Smooth muscle cell of the coronary artery (primary cell): ENCODE measurements at places on chromosomes 7 and 10. TPM values are rescaled to one million over a fixed set of nuclear protein-coding genes. Genes with fewer than 3 reads are reported as not detected.

The ABCB4 gene
- 0.08 and 0.12 TPM in 2 replicates for total RNA-seq

The IMMP2L gene
- total RNA-seq, result 8.3 and 14.6 TPM in 2 replicates

The HMX3 gene
- total RNA-seq, result not detected in 2 replicates

The NME8 gene
- not detected in 2 replicates for total RNA-seq

The HIPK2 gene
- total RNA-seq, result 4.2 and 4.4 TPM in 2 replicates

The FAM131B gene
- 0.98 and 2.7 TPM in 2 replicates for total RNA-seq

The RNF148 gene
- total RNA-seq, result 0.45 and 0.82 TPM in 2 replicates

The CDHR3 gene
- total RNA-seq, result 1.4 and 12.8 TPM in 2 replicates

The CAV1 gene
- 153 and 811 TPM in 2 replicates for total RNA-seq

The LMOD2 gene
- not detected in 2 replicates for total RNA-seq

The KLF14 gene
- not detected in 2 replicates for total RNA-seq

The DNAJC12 gene
- 0.70 and 3.0 TPM in 2 replicates for total RNA-seq

The TMEM176B gene
- total RNA-seq, result 4.8 TPM in 1 of 2 replicates, not detected in the other

The STAG3 gene
- 0.30 and 1.4 TPM in 2 replicates for total RNA-seq

The MMP21 gene
- 0.30 TPM in 1 of 2 replicates, not detected in the other for total RNA-seq

The LRIT2 gene
- total RNA-seq, result not detected in 2 replicates

The SEMA4G gene
- total RNA-seq, result 0.47 and 0.53 TPM in 2 replicates

The ZKSCAN1 gene
- total RNA-seq, result 33.1 and 37.3 TPM in 2 replicates

The MYOF gene
- 116 and 191 TPM in 2 replicates for total RNA-seq

The TRIM73 gene
- total RNA-seq, result 0.68 and 1.3 TPM in 2 replicates

The MSS51 gene
- total RNA-seq, result 0.60 and 1.8 TPM in 2 replicates

The RASA4B gene
- total RNA-seq, result 2.0 and 5.7 TPM in 2 replicates

The SDK1 gene
- total RNA-seq, result under 0.01 and 1.8 TPM in 2 replicates

The CUTC gene
- total RNA-seq, result 12.8 and 19.3 TPM in 2 replicates

The DGKI gene
- total RNA-seq, result 1.4 and 2.9 TPM in 2 replicates

The SRRM3 gene
- total RNA-seq, result 0.23 and 0.53 TPM in 2 replicates

The CC2D2B gene
- total RNA-seq, result under 0.01 TPM in 1 of 2 replicates, not detected in the other

The MYO3A gene
- not detected in 2 replicates for total RNA-seq

The PHF14 gene
- total RNA-seq, result 27.4 and 41.4 TPM in 2 replicates

The PALD1 gene
- total RNA-seq, result 1.1 and 1.7 TPM in 2 replicates

The TDRD1 gene
- 2.8 and 7.7 TPM in 2 replicates for total RNA-seq

The OGA gene
- 65.8 and 79.6 TPM in 2 replicates for total RNA-seq

The CLCN1 gene
- not detected in 2 replicates for total RNA-seq

The FAM221A gene
- 0.30 and 3.0 TPM in 2 replicates for total RNA-seq

The NPSR1 gene
- not detected in 2 replicates for total RNA-seq

The PAXIP1 gene
- total RNA-seq, result 4.5 and 5.1 TPM in 2 replicates

The ASAH2 gene
- 0.12 and 1.1 TPM in 2 replicates for total RNA-seq

The IL15RA gene
- 5.5 and 8.0 TPM in 2 replicates for total RNA-seq

The MORN4 gene
- 4.2 and 8.1 TPM in 2 replicates for total RNA-seq

The ARHGAP12 gene
- total RNA-seq, result 27.7 and 56.3 TPM in 2 replicates

The CADPS2 gene
- total RNA-seq, result 20.7 and 26.2 TPM in 2 replicates

The ETV1 gene
- 8.0 and 13.2 TPM in 2 replicates for total RNA-seq

The HABP2 gene
- total RNA-seq, result not detected in 2 replicates

The BPGM gene
- total RNA-seq, result 33.6 and 45.6 TPM in 2 replicates

The CCSER2 gene
- total RNA-seq, result 23.2 and 24.6 TPM in 2 replicates

The CDK6 gene
- total RNA-seq, result 18.3 and 18.5 TPM in 2 replicates

The RBP3 gene
- under 0.01 TPM in 1 of 2 replicates, not detected in the other for total RNA-seq

The CLDN3 gene
- not detected in 2 replicates for total RNA-seq

The LIPM gene
- not detected in 2 replicates for total RNA-seq

The VSIR gene
- 8.6 and 30.4 TPM in 2 replicates for total RNA-seq
